Naive B cell (primary cell): ENCODE measurements at places on chromosomes 12 and 14. TPM values are rescaled to one million over a fixed set of nuclear protein-coding genes. Genes with fewer than 3 reads are reported as not detected.

The GARIN6 gene
- polyA plus RNA-seq = not detected

The ABHD12B gene
- polyA plus RNA-seq = not detected

The OR6C2 gene
- polyA plus RNA-seq = not detected

The MORN3 gene
- 0.72 TPM for polyA plus RNA-seq

The PTGDR gene
- polyA plus RNA-seq = 0.26 TPM

The RTN1 gene
- 0.77 TPM for polyA plus RNA-seq

The RHOJ gene
- not detected for polyA plus RNA-seq

The AQP2 gene
- not detected for polyA plus RNA-seq

The IFNG-AS1 gene
- polyA plus RNA-seq = 13.4 TPM

GRCh38 chr12:93156086-93156716 lies 221.5 kb upstream of the NUDT4 start:
- no peak for DNase-seq

- peak; percentile 27 for DNase-seq
These were observed 429.3 kb upstream of the SOX5 start for GRCh38 chr12:24378548-24379407.

DNA sequence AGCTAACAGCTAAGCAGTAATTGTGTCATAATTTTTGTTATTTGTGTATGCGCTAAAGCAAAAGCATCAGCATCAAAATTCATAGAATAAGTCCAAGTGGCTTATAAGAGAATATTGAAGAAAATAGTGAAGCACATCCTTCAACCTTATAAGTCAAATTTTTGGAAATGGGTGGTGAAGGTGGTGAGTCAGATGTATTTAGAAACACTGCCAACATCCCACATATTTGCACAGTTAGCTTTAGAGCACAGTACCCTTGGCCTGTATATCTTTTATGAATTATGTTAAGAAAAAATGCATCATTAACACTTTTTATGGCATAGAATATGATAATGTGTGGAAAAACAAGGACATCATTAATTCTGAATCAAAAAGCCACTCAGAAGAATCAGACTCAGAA lies 8.0 kb downstream of the SYT10 start:
- DNase-seq = no peak

- no peak for DNase-seq
These were observed 65.7 kb downstream of the PRKD1 start for GRCh38 chr14:29861996-29862395.

DNA sequence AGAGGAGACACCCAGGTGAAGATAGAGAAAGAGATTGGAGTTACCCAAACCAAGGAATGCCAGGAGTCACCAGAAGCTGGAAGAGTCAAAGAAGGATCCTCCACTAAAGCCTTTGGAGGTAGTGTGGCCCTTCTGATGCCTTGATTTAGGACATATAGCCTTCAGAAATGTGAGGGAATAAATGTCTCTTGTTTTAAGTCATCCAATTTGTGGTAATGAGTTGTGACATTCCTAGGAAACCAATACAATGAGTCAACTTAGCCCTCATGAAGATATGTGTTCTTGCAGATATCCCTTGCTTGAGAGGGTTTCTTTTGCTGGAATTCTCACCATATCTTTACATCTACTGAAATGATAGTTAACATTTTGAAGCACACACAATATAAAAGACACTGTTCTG lies 58.8 kb downstream of the CCER1 start:
- no peak for DNase-seq

GRCh38 chr12:59070322-59070933 lies 150.1 kb upstream of the LRIG3 start:
- DNase-seq = no peak

DNA sequence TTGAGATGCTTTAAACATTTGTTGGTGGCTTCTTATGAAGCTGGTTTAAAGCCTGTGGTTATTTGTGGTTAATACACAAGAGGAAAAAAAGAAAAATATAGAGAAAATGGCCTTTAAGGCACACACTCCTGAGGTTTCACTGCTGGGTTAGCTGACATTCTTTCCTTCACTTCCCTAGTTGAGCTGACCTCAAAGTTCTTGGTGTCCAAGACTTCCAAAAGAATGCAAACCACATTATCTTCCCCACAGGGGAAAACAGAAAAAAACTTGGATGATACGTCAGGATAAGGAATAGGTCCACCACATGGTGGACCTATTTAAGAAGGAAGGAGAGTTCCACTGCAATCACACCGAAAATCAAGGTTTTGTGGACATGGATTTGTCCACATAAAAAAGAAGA lies 94.3 kb downstream of the SLC25A21 start:
- no peak for DNase-seq

DNA sequence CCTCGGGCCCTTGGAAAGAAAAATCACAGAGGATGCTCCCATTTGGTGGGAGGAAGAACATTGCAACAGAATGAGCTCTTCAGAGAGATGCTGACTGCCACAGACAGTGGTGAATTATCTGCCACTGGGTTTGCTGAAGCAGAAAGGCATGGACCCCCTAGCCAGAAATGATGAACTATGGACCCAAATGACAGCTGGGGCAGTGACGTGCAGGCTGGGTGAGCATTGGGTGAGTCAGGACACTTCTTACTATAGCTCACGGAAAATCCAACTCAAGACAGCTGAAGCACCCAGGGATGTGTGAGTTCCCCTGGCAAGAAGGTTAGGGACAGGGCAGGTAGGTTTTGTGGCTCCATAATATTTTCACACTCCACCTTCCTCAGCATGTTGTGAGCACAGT lies 993.2 kb downstream of the BCL11B start:
- no peak for DNase-seq

GRCh38 chr12:56644654-56645053 lies 1.1 kb downstream of the ATP5F1B start:
- DNase-seq = no peak

DNA sequence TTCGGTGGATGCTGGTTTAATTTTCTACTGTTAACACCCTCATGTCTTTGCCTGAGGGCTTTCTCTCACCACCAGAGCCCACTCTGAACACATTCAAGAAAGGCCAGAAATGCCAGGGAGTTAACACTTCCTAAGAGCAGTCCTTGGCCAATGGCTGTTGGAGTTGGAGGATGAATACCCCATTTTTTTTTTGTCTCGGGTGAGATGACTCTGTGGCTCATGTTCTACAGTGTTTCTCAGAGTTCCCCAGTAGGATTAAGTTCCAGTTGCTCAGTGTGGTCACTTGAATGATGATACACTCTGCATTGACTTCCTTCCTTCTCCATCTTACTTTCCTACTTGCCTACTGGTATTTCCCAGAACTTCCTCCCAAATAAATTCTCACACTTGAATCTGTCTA lies 65.8 kb downstream of the FOS start:
- no peak for DNase-seq

DNA sequence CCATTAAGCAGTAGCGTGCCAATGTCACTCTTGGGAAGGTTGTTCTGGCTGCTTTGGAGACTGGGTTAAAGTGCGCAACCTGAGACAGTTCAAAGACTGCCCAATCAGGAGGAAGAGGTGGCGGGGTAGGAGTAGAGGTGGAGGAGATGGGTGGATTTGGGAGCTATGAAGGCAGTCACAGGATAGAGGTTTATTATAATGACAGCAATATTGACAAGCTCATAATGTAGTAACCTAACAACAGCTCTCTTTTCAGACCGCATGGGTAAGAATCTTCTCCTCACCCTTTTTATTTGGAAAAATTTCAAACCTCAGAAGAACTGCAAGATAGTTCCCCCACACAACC lies 5.3 kb upstream of the PSMD9 start:
- no peak for DNase-seq

DNA sequence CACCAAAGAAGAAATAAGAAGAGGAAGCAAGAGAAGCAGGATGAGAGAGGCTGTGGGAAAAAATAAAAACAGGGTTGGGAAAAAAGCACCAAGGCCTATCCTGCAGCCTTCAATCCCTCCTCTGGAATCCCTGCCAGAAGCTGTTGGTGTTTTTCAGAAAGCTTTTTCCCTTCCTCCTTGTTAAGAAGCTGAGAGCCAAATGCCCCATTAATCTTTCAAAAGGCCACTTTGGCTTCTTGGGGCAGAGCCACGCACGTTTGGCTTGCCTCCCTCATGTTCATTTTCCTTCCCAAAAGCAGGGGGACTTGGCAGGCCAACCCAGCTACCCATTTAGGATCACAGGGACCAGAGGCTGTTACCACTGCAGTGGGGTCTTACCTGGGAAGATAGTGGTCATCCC lies 365.3 kb downstream of the NUAK1 start:
- no peak for DNase-seq

DNA sequence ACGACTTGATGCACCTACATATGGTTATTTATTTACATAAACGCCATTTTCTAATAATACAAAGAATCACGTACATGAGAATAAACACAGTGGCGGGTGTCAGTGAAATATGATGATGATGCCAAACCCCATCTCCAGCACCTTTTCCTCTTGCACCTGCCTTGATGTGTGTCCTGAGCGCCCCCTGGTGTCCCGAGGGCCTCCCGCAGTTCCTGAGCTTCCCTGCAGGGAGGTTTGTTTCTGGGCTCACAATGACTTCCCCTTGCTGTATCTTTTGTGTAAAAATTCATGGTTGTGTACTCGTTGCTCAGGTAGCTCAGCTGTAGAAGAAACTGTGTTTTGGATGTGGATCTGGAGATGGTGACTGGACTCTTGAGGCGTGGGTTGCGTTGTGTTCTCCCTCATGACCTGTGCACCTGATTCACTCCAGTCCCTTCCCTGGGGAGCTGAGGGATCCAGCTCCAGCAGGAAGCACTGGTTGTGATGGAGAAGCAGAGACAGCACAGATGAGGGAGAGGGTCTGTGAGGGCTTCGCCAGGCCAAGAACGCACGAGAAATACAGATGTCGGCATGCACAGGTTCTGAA lies 1037.8 kb downstream of the TMEM121 start:
- DNase-seq = peak; percentile 68

- DNase-seq = no peak
These were observed 53.2 kb downstream of the GOLGA5 start for GRCh38 chr14:92847278-92847677.

DNA sequence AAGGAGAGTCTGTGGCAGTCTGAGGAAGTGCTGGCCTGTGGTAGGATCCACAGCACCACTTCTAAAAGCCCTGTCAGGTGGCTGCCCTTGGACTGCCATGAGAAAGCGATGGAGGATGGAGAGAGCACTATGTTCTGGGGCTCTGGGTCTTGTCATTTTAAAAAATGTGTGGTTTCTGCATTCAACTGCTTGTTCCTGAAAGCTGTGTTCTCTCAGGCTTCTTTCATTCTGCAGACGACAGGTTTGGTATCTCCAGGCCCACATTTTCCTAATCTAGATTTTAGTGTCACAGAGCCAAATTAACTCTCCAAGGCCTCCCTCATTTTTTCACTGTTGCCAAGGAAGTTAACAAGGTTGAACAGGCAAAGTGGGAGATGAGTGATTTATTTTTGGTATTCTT lies 10.5 kb downstream of the OVCH1 start:
- no peak for DNase-seq

GRCh38 chr12:87127272-87127671 lies 871.1 kb upstream of the MGAT4C start:
- no peak for DNase-seq

GRCh38 chr12:8629486-8630033 lies 16.9 kb upstream of the AICDA start:
- no peak for DNase-seq

GRCh38 chr12:65082406-65082805 lies 38.7 kb downstream of the WIF1 start:
- DNase-seq = no peak

DNA sequence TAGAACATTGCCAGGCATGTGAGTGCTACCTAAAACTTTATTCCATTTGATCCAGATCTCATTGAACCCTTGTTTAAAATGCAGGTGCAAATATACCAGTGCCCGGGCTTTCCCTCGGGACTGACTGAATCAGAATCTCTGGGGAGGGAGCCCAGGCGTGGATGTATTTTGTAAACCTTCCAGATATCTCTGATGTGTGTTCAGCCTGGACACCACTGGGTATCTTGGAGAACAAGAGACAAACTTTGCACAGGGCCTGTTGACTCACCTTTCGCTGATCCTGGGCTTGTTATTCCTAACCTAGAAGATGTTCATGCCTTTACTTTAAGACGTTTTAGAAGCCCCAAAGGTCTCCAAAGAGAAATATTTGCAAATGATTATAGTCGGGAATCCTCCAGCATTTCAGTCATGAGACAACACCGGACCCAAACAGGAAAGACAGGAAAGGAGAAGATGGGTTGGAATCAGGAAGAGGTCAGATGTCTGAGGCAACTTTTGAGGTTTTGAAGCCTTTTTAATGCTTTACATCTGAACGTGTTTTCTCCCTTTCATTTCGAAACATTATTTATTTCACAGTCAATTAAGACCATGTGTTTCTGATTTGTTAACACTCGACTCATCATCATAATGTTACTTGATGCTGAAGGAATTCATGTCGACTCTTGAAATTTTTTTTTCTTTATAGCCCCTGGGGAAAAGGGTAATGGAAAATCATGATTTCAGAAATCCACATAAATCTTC lies 118.6 kb downstream of the PLXNC1 start:
- no peak for DNase-seq

- no peak for DNase-seq
These were observed 439 bp upstream of the ANAPC5 start for GRCh38 chr12:121352682-121353018.

- DNase-seq = no peak
These were observed 276.5 kb upstream of the NPAS3 start for GRCh38 chr14:32662211-32662610.

DNA sequence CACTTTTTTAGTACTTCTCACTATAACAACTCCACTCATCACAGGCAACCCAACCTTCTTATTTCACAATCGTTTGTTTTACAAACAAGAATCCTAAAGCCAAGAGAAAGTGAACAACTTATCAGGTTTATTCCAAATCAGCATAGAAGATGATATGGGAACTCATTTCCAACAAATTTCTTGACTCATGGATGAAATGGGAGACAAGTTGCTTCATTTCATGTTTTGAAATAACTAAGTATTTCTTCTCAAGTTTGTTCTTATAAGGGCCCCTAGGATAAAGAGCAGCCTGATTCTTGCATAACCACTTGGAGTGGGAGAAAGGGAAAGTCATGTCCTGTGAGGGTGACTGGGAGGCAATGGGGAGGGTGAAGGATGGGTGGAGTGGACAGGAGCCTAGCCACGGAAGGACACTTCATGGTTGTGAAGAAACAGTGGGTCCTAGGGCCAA lies 168.3 kb downstream of the DUSP6 start:
- no peak for DNase-seq

DNA sequence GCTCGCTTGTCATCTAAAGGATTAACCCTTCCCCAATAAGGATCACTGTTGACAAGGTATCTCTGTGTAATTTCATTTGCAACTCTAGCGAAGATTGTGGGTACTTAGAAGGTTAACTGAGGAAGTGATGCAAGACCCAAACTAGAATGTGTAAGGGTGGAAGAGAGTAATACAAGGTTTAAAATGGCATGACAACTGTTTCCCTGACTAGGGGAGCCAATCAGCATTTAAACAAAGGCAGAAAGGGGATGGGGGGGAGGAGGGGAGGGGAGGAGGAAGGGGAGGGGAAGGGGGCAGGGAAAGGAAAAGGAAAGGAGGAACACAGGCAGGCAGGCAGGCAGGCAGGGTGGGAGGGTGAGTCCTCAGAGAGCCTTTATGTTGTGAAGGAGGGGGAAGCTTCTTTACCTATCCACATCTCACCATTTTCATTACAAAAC lies 31.1 kb downstream of the NRDE2 start:
- no peak for DNase-seq

- DNase-seq = no peak
These were observed 164.9 kb downstream of the ANO4 start for GRCh38 chr12:100959481-100959880.
